Mesenteric fat pad (tissue), 1 donor: ENCODE measurements at places on chromosomes 5 and 9. TPM values are rescaled to one million over a fixed set of nuclear protein-coding genes. Genes with fewer than 3 reads are reported as not detected.

DNA sequence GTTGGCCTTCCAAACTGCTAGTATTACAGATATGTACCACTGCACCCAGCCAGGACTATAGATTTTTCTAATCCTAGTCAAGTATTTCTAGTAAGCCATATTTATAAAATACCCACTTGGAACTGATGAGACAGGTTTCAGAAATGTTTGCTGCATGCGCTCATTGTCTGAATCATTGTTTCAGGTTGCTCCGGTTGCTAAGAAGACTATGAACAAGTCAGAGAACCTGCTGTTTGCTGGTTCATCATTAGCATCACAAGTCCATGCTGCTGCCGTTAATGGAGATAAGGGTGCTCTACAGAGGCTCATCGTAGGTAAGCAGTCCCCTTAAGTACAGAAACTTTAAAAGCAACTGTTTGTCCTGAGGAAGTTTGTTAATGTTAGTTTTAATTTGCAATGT is 5.3 kb downstream of the INVS start:
- DNase-seq, result no peak

DNA sequence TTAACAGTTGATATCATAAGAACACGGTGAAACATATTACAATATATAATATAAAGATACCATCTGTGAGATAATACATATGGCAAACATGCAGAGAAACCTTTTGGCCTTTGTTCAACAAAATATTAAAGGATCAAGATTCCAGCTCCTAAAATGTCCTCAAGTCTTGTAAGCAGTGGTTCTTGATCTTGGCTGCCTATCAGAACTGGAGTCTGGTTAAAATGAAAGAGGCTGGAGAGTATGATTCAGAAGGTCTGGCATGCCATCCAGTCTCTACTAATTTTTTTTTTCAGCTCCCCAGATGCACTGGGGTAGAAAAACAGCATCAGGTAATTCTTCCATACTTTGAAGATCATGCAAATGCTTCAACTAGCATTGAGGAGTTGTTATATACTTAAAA is 83.2 kb downstream of the TNC start:
- no peak for DNase-seq

DNA sequence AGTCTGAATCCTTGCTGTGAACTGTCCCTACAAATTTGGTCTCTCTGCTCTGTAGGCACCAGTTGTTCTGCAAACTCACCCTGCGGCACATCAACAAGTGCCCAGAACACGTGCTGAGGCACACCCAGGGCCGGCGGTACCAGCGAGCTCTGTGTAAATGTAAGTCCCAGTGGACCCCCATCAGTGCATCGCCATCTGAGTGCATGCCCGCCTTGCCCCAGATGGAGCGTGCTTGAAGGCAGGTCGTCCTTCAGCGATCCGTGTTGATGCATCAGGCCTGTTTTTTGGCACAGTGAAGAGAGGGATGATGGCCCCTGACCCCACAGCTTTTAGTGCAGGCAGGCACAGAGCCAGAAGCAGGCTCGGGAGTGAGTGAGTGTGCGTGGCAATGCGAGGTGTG is 1.3 kb downstream of the SURF2 start:
- DNase-seq, result no peak

DNA sequence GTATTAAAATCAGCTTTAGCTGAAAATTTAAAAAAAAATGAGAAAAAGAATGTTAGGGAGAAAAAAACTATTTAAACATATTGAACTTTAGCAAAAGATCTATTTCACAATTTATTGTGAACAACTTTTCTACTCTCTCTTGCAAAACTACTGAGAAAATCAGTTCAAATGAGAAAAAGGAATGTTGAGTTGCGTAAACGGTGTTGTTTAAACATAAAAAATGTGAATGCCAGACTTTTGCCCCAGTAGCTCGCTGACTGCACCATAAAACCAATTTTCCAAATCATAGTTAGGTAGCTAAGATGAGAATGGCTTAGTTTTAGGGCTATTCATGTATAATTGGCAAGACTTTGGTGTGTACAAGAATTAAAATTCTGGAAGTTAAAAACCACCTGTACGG is 13.4 kb upstream of the RAD23B start:
- DNase-seq, result no peak

MYOT gene
- total RNA-seq, result 0.64 TPM

C9orf153 gene
- 0.55 TPM for total RNA-seq

KIF4B gene
- total RNA-seq, result not detected

AIF1L gene
- 57.2 TPM for total RNA-seq

FLT4 gene
- 26.8 TPM for total RNA-seq

GDA gene
- total RNA-seq, result 0.32 TPM
